ENCODE measurements at places on chromosomes 4 and X.

GRCh38 chrX:102978594-102978993 lies 41.5 kb downstream of the RAB40AL start:
- no peak overlapping the region for H3K4me3 ChIP-seq
- peaks cover 6% of the 10 kb centered on the region for H3K4me1 ChIP-seq

DNA sequence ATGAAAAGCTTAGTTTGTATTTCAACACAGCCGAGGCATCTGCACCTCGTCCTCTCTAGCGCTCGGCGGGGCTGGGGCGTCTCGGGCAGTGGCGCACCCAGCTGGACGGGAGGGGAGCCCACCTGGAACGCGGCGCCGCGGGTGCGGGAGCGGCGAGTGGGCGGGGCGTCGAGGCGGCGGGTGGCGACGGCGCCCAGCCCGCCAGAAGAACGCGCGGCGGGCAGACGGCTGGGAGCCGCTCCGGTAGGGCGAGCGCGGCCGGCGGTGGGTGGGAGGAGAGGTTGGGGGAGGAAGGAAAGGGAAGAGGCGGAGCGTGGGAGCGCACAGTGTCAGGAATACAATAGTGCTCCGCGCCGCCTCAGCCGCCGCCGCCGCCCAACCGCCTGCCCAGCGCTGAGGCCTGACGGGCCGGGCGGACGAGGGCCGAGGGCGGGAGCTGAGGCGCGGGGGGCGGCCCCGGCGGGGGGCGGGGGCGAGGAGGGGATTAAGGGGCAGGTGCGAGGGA lies at the start of gene JADE3:
Gene JADE3 (plus strand): TSS at position 324 of the 505 bp plus-strand sequence. CDS start 72,474 bp downstream, outside the sequence.
- no peak within 1 kb of the TSS for H3K27ac ChIP-seq
- peak; percentile 89 for DNase-seq

DNA sequence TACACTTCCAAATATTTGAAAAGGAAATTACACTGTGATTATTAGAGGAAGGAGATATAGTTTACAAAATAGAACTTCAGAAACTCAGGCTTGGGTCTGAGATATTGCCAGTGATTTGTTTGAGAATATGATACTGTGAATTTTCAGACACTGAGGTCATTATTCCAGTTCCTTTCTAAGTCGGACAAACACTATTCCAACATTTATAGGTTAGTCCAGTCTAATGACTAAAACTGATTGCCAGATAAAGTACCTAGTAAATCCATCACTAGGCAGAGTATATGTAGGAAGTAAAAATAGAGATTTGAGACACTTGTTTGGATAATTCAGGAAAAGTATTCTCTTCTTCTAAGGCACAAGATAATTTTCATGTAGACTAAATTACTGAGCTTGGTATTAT lies 13.2 kb downstream of the MTTP start:
- H3K36me3 ChIP-seq, result no peaks in the 10 kb centered on the region
- H3K27me3 ChIP-seq, result peaks cover 25% of the 10 kb centered on the region
- DNase-seq, result no peak

DNA sequence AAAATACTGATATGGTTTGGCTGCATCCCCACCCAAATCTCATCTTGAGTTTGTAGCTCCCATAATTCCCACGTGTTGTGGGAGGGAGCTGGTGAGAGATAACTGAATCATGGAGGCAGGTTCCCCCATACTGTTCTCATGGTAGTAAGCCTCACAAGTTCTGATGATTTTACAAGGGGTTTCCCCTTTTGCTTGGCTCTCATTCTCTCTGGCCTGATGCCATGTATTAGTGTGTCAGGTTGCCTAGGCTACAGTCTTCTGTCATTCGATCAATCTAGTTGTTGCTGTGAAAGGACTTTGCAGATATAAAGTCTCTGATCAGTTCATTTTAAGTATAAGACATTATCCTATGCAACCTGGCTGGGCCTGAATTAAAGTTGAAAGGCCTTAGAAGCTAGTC lies 209.3 kb upstream of the MAOA start:
- DNase-seq, result no peak
- no peaks in the 10 kb centered on the region for H3K36me3 ChIP-seq
- H3K4me3 ChIP-seq, result no peak overlapping the region
- no peak overlapping the region for H3K27ac ChIP-seq

DNA sequence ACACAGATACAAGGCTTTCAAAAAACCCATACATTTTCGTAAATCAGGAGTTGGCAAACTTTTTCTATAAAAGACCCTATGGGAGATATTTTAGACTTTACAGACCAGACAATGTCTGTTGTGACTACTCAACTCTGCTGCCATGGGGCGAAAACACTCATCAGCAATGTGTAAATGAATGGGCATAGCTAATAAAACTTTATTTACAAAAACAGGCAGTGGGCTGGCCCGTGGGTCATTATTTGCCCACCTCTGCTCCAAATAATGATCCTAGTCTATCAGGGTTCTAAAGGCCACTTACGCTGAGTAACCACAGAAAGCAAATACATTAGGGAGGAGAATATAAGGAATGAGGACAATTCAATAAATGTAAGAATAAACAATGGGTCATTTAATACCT lies 43.9 kb upstream of the ACSL4 start:
- no peak overlapping the region for H3K4me3 ChIP-seq
- DNase-seq, result no peak
- no peak overlapping the region for H3K27ac ChIP-seq
- no peaks in the 10 kb centered on the region for H3K27me3 ChIP-seq
- no peaks in the 10 kb centered on the region for H3K36me3 ChIP-seq

DNA sequence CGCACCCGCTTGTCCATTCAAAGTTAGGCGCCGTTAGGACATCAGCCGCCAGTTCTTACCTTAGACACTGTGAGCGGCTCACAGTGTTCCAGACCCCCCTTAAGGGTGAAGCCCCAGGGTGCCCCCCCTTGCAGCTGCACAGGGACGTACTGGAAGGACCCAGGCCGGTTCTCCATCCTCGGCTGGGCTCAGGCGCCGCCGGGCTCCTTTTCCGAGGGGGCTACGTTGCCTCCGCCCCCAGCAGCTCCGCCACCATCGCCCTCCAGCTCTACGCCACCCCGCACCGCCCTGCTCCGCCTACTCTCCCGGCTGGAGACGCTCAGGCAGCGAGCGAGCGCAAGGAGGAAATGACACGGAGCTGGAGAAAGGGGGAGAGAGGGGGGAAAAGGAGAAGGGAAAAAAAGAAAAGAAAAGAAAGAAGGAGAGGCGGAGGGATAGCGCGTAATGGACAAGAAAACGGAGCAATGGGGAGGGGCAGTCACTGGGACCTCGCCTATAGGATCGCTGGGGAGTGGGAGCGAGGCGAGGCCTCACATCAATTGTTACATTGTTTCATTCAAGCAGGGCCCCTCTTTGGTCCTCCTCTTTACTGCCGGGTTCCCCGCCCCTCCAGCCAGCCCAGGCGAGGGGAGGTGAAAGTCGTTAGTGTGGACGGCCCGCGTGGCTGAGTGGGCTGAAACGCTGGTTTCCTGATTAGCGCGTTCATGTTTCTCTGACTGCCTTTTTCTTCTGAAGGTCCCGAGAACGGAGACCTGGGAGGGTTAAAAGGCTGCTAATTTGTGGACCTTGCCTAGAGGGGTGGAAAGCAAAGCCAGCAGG lies at the start of gene SHROOM4:
Gene SHROOM4 (minus strand): TSS at position 352 of the 819 bp plus-strand sequence. CDS start 176 bp downstream, at position 176.
- peak within 1 kb of the TSS; percentile 77 for H3K4me3 ChIP-seq
- H3K36me3 ChIP-seq, result no peaks in the 10 kb centered on the region
- H3K27me3 ChIP-seq, result no peaks in the 10 kb centered on the region
- peak within 1 kb of the TSS; percentile 76 for H3K27ac ChIP-seq

- DNase-seq, result no peak
- no peak overlapping the region for H3K4me3 ChIP-seq
- peaks cover 9% of the 10 kb centered on the region for H3K4me1 ChIP-seq
- no peaks in the 10 kb centered on the region for H3K36me3 ChIP-seq
- no peaks in the 10 kb centered on the region for H3K27me3 ChIP-seq
- H3K27ac ChIP-seq, result no peak overlapping the region
Observed at GRCh38 chr4:86981789-86982188, 47.0 kb downstream of the AFF1 start.

DNA sequence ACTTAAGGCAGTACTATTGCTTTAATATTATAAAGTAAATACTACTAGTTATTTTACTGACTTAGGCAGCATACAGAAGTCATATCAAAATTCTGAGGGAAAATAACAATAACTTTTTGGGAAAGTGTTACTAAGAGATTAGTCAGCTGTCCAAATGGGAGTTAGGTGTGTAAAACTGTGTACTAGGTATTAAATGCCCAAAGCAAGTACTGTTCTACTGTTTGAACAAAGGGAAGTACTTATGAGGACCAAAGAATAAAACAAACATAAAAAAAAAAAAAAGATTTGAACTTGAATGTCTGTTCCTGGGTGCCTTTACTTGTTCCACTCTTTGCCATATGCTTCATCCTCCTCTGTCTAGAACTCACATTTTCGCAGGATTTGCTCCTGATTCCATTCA lies 174.4 kb downstream of the MSL3 start:
- H3K36me3 ChIP-seq, result no peaks in the 10 kb centered on the region
- DNase-seq, result no peak

- no peaks in the 10 kb centered on the region for H3K27me3 ChIP-seq
- no peak for DNase-seq
- no peak overlapping the region for H3K4me3 ChIP-seq
- H3K4me1 ChIP-seq, result no peaks in the 10 kb centered on the region
Observed at GRCh38 chrX:29044423-29045184, 457.4 kb downstream of the IL1RAPL1 start.

- H3K36me3 ChIP-seq, result no peaks in the 10 kb centered on the region
- H3K4me1 ChIP-seq, result no peaks in the 10 kb centered on the region
- H3K27me3 ChIP-seq, result no peaks in the 10 kb centered on the region
- H3K4me3 ChIP-seq, result no peak overlapping the region
- no peak overlapping the region for H3K27ac ChIP-seq
Observed at GRCh38 chr4:186954509-186954908, 230.9 kb upstream of the FAT1 start.

GRCh38 chr4:48388525-48389154 lies 47.3 kb downstream of the SLAIN2 start:
- peaks cover 32% of the 10 kb centered on the region for H3K36me3 ChIP-seq
- H3K27me3 ChIP-seq, result no peaks in the 10 kb centered on the region
- no peak overlapping the region for H3K4me3 ChIP-seq
- H3K27ac ChIP-seq, result no peak overlapping the region

DNA sequence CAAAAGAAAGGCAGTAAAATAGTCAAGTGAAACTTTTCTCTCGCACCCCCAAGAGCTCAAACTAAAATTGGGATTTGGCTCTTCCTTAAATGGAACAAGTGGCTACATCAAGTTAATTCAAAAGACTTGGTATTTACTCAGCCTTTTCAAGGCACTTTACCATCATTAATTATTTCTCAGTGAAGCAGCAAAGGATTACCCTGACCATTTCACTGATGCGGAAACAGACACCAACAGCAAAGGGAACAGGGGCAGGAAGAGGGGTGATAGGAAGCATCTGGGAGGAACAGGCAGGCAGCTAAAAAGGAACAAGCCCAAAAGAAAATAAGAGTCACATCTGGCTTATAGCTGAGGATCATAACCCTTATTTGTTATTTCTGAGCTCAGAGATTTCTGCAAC lies 2.7 kb downstream of the SCML2 start:
- no peaks in the 10 kb centered on the region for H3K27me3 ChIP-seq
- H3K4me1 ChIP-seq, result peaks cover 19% of the 10 kb centered on the region
- H3K36me3 ChIP-seq, result no peaks in the 10 kb centered on the region

DNA sequence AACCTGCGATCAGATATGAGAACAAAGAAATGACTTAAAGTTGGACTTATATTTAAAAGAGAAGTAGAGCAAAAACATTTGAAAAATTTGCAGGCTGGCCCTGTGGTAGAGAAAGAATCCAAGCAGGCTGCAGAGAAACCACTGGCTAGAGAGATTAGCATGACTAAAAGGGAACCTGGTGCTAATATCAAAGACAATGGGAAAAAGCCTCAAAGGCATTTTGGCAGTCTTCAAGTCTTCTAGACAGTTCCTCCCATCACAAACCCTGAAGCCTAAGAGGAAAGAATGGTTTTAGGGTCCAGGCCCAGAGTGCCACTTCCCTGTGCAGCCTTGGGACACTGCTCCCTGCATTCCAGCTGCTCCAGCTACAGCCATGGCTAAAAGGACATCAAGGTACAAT lies 33.4 kb downstream of the KCTD8 start:
- no peak for DNase-seq
- H3K27ac ChIP-seq, result no peak overlapping the region
- no peaks in the 10 kb centered on the region for H3K27me3 ChIP-seq
- no peaks in the 10 kb centered on the region for H3K4me1 ChIP-seq
- H3K4me3 ChIP-seq, result no peak overlapping the region
- no peaks in the 10 kb centered on the region for H3K36me3 ChIP-seq

DNA sequence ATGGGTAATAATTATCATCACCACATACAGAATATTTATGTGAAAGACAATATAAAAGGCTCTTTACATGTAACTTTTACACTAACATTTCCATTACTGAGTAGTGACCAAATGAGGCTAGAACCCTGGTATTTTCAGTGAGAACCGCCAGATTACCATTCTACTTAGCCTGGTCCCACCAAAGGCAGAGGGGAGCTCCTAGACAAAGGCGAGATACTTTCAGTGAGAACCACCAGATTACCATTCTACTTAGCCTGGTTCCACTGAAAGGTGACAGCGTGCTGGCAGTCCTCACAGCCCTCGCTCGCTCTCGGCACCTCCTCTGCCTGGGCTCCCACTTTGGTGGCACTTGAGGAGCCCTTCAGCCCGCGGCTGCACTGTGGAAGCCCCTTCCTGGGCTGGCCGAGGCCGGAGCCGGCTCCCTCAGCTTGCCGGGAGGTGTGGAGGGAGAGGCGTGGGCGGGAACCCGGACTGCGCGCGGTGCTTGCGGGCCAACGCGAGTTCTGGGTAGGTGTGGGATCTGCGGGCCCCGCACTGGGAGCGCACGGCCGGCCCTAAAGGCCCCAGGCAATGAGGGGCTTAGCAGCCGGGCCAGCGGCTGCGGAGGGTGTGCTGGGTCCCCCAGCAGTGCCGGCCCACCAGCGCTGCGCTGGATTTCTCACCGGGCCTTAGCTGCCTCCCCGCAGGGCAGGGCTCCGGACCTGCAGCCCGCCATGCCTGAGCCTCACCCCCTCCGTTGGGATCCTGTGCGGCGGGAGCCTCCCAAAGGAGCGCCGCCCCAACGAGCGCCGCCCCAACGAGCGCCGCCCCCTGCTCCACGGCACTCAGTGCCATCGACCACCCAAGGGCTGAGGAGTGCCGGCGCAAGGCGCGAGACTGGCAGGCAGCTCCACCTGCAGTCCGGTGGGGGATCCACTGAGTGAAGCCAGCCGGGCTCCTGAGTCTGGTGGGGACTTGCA lies 1276.1 kb downstream of the PCDH7 start:
- H3K4me1 ChIP-seq, result peaks cover 4% of the 10 kb centered on the region
- no peaks in the 10 kb centered on the region for H3K27me3 ChIP-seq
- H3K4me3 ChIP-seq, result no peak overlapping the region
- DNase-seq, result peak; percentile 79

GRCh38 chr4:80154545-80154933 lies 42.8 kb upstream of the PRDM8 start:
- H3K27me3 ChIP-seq, result peaks cover 48% of the 10 kb centered on the region
- H3K4me1 ChIP-seq, result peaks cover 13% of the 10 kb centered on the region
- H3K36me3 ChIP-seq, result no peaks in the 10 kb centered on the region
- no peak overlapping the region for H3K27ac ChIP-seq

GRCh38 chr4:159337041-159337440 lies 234.2 kb downstream of the RAPGEF2 start:
- no peak overlapping the region for H3K27ac ChIP-seq
- H3K36me3 ChIP-seq, result peaks cover 44% of the 10 kb centered on the region
